M059J (cell line): ENCODE measurements at places on chromosomes 13 and 19. TPM values are rescaled to one million over a fixed set of nuclear protein-coding genes. Genes with fewer than 3 reads are reported as not detected.

Gene C1QTNF9
- not detected in 2 replicates for total RNA-seq

DNA sequence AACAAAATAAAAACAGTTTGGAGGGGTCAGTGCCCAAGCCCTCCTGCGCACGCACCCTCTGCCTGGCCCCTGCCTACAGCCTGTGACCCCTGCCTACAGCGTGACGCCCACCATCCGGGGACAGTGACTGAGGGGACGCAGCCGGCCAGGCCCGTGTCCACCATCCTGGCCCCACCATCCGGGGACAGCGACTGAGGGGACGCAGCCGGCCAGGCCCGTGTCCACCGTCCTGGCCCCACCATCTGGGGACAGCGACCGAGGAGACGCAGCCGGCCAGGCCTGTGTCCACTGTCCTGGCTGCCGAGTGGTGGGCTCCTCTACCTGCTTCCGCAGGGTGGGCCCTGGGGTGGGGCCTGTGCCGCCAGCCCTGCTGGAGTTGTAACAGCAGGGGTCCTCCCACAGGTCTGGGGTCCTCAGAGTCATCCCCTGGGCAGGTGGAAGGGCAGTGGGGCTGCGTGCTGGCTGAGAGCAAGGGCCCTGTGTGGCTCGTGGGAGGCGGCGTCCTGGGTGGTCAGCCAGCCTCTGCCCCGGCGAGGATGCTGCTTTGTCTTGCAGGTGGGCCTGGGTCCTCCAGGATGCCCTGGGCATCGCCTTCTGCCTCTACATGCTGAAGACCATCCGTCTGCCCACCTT lies 14.3 kb downstream of the SPPL2B start:
- no peak for DNase-seq

DNA sequence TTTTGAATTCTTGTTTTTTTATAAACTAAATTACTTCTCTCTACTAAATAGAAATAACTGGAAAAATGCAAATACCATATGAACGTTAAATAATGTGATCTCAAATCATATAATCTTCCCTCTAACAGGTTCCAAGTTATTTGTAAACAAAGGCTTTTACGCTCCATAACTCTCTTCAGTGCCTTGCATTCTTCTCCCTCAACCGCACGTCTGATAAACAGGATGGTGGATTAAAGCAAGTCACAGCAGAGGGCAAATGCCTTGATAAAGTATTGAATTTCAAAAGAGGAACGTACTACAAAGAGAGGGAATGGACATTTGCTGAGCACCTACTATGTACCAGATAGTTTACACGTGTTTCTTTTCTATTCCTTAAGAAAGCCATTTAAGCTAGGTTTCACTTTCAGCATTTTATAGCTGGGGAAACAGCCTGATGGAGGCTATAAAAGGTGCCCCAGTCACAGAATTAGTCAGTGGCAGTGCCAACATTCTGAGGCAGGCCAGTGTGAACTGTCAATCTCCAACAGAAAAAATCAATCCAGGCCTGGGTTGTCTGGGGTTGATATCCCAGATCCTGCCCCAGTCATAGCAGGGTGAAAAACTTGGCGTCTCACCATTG lies 15.8 kb downstream of the MRPS31 start:
- DNase-seq: no peak

GRCh38 chr13:79522583-79522982 lies 41.6 kb downstream of the NDFIP2 start:
- peak; percentile 91 for DNase-seq

DNA sequence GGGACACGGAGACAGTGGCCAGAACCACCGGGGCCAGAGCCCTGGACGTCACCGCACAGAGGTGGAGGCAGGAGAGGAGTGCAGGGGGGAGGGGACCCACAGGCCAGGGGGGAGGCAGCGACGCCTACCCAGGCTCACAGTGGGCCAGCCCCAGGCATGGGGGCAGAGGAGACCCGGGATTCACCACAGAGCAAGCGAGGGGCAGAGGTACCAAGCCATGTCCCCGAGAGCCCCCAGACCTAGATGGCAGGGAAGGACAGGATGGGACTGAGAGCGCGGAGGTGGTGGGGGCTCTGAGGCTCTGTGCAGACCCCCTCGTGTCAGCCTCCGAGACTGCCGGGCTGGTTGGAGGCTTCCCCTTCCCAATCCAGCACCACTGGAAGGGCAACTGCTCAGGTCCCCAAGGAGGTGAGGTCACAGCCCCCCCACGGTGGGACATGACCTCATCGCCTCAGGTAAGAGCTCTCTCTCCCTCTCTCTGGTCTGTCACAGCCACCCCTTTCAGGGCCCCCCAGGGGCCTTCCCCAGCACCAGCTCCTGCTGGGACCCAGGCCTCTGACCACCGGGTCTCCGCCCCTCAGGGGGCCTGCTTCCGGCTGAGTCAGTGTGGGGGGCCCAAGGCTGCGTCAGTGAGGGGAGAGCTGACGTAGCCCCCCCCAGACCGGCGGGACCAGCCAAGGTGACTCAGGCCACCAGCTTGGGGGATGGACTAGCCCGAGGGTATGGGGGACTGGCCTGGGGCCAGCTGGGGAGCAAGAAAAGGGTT lies 2.2 kb upstream of the IL11 start:
- peak; percentile 87 for DNase-seq
